Calu3 (cell line): ENCODE measurements at places on chromosomes 12 and 14.
A peak's percentile ranks its signal among the peaks of the same experiment; 100 is the strongest.

- H3K36me3 ChIP-seq, result no peaks in the 10 kb centered on the region
- no peak for DNase-seq
- H3K27ac ChIP-seq, result no peak overlapping the region
- H3K4me1 ChIP-seq, result no peaks in the 10 kb centered on the region
- H3K27me3 ChIP-seq, result peaks cover 8% of the 10 kb centered on the region
- H3K4me3 ChIP-seq, result no peak overlapping the region
These were observed 94.7 kb upstream of the DDHD1 start for GRCh38 chr14:53247596-53248370.

GRCh38 chr14:60618241-60618640 is 31.0 kb downstream of the SIX1 start:
- no peaks in the 10 kb centered on the region for H3K36me3 ChIP-seq
- DNase-seq, result no peak
- H3K27me3 ChIP-seq, result no peaks in the 10 kb centered on the region

GRCh38 chr12:123171967-123172366 is 21.1 kb upstream of the PITPNM2 start:
- no peaks in the 10 kb centered on the region for H3K4me1 ChIP-seq
- H3K27ac ChIP-seq, result no peak overlapping the region
- H3K36me3 ChIP-seq, result peaks cover 7% of the 10 kb centered on the region
- H3K4me3 ChIP-seq, result no peak overlapping the region
- H3K27me3 ChIP-seq, result no peaks in the 10 kb centered on the region
- no peak for DNase-seq

DNA sequence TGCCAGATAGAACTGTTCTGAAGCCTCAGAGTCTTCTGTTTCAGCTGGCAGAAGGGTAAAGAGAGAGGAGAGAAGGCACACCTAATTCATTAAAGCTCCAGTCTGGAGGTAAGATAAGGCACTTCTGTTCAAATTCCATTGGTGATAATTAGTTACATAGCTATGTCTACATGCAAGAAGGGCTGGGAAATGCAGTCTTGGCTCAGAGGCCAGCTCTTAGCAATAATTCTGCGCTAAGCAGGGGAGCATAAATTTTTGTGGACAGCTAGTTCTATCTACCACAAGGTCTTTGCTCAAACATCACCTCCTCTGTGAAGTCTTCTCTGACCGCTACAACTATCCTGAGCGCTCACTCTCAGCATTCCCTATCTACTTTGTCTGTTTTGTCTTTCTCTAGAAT is 14.3 kb upstream of the E2F7 start:
- no peak for DNase-seq
- H3K27me3 ChIP-seq, result no peaks in the 10 kb centered on the region
- peaks cover 10% of the 10 kb centered on the region for H3K4me1 ChIP-seq
- no peak overlapping the region for H3K4me3 ChIP-seq
- H3K27ac ChIP-seq, result no peak overlapping the region

- no peak for DNase-seq
- H3K36me3 ChIP-seq, result no peaks in the 10 kb centered on the region
- no peaks in the 10 kb centered on the region for H3K27me3 ChIP-seq
- no peak overlapping the region for H3K4me3 ChIP-seq
These were observed 298.2 kb downstream of the RPAP3 start for GRCh38 chr12:47407463-47408129.

- no peak overlapping the region for H3K4me3 ChIP-seq
- peaks cover 17% of the 10 kb centered on the region for H3K4me1 ChIP-seq
- H3K27me3 ChIP-seq, result peaks cover 23% of the 10 kb centered on the region
- H3K36me3 ChIP-seq, result peaks cover 10% of the 10 kb centered on the region
- no peak for DNase-seq
These were observed 58.6 kb downstream of the FBRSL1 start for GRCh38 chr12:132548430-132549058.

DNA sequence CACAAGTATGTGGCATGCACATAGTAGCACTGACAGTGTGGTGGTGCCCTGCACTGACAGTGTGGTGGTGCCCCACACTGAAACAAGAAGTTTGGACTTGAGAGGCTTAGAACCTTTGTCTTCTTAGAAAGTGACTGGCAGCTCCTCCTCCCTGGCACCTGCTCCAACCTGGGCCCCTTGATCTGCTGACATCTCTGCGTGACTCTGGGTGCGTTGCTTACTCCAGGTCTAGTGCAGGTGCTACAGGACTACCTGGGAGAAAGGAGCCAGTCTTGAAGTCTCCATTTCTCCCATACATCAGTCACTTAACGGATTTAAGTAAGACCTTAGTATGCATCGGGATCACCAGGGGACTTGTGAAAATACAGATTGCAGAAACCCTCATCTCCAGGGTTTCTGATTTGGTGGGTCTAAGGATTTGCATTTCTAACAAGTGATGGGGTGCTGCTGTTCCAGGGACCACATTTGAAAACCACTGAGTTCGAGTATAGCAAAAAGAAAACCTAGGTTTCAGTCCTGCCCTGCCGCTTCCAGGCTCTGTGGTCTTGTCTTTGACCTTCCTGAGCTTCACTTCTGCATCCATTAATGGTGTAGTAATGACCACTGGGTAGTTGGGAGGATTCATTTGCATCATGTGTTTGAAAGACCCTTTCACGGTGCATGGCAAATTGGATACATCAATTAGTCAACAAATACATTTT is 15.7 kb downstream of the NINJ2 start:
- H3K36me3 ChIP-seq, result peaks cover 11% of the 10 kb centered on the region
- no peak overlapping the region for H3K27ac ChIP-seq
- H3K27me3 ChIP-seq, result no peaks in the 10 kb centered on the region
- DNase-seq, result no peak
- peaks cover 11% of the 10 kb centered on the region for H3K4me1 ChIP-seq

DNA sequence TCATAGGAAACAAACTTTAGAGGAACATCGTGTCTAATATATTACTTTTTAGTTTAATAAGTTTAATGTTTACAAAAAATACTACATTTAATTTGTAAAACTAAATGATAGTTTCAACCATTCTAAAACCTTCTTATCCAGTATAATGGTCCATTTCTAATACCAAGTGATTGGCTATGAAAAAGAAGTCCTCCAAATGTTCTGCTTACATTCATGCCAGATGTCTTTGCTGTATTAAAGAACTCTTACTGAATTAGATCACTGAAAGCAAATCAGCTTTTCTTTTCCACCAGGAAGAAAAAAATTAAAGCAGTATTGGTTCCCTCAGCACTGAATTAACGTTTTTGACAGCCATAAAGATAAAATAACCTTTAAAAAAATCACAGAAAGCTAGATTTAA is 3.7 kb downstream of the NOVA1 start:
- no peaks in the 10 kb centered on the region for H3K27me3 ChIP-seq
- no peaks in the 10 kb centered on the region for H3K36me3 ChIP-seq
- H3K4me3 ChIP-seq, result no peak overlapping the region
- no peaks in the 10 kb centered on the region for H3K4me1 ChIP-seq
- no peak overlapping the region for H3K27ac ChIP-seq

DNA sequence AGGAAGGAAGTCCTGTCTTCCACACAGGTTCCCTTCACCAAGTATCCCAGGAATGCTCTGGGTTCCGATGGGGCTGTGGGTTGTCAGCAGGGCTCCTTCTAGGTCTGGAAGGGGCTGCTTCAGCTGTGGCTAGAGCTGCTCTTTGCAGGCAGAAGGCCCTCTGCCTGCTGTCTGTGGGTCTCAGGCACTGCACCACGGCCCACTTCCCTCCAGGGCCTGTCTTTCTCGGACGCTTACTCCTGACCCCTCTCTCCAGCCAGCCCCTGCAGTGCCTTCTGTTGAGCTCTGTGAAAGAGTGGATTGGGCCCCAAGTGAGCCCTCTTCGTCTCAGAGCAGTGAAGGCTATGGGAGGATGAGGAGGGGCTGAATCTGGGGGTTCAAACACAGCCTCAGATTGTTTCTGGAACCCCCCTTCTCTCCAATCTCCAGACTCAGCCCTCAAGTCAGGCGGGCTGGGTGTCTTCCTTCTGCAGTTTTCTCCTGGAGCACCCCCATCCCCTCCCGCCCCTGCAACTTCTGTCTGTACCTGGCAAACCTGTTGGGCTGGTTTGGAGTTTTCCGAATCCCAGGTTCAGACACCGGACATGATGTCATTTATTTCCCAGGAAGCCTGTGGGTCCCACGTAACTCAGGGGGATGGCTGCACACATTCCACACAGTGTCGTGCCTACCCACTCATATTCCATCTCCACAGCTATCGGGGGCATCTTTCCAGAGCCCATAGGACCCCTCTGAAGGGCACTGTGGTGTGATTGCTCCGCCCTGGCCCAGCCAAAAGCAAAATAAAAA is 24.9 kb upstream of the SPPL3 start:
- peaks cover 9% of the 10 kb centered on the region for H3K4me1 ChIP-seq
- H3K27ac ChIP-seq, result peak overlapping the region; percentile 79
- H3K36me3 ChIP-seq, result peaks cover 15% of the 10 kb centered on the region
- peak overlapping the region; percentile 48 for H3K4me3 ChIP-seq

GRCh38 chr12:112008918-112009317 is 4.0 kb downstream of the TMEM116 start:
- peaks cover 30% of the 10 kb centered on the region for H3K36me3 ChIP-seq
- H3K4me3 ChIP-seq, result no peak overlapping the region
- no peak overlapping the region for H3K27ac ChIP-seq

DNA sequence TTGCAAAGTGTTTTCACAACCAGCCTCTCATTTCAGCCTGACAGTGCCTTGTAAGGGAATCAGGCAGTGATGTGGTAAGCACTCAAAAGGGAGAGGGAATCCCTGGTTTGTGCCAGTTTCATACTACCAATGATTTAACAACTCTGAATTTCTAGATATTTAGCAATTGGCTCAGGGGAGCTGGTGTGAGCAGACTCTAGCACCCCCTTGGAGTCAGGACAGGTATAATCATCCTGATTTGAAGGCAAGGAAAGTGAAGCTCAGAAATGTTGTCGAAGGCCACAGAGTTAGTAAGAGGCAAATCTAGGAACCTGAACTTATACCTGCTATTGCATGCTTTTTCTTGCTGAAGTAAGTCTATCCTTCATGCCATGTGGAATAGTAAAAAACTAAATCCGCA is 63.1 kb upstream of the DACT1 start:
- DNase-seq, result no peak
- no peaks in the 10 kb centered on the region for H3K36me3 ChIP-seq
- peaks cover 8% of the 10 kb centered on the region for H3K4me1 ChIP-seq
- no peaks in the 10 kb centered on the region for H3K27me3 ChIP-seq
- H3K27ac ChIP-seq, result no peak overlapping the region
- H3K4me3 ChIP-seq, result no peak overlapping the region

DNA sequence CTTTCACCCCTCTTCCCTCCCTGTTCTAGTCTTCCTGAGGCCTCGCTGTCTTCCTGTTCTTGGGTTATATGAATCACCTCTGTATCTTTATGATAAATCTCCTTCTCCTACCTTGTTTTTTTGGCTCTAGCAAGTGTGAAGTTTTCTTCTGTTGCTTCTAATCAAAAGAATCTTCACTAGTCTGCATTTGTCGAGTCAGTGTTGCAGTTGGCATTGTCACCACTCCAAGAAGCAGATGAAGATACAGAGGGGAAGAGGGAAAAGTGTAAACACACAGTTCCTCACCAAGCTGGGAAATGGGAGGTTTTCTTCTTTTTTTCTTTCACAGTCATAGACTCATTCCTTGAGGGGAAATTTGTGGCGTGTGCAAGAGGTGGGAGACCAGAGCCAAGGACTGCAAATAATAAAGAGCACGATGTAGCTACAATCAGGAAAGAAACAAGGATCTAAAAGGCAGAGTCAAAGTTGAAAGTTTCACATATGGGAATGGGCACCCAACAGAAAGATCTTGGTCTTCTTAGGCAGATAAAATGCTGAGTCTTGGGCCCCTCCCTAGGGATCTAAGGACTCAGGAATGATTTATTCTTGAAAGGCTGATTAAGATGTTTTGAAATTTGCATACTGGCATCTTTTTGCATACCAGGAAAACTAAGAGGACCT is 22.2 kb upstream of the PRICKLE1 start:
- no peak overlapping the region for H3K4me3 ChIP-seq
- no peaks in the 10 kb centered on the region for H3K4me1 ChIP-seq
- H3K36me3 ChIP-seq, result no peaks in the 10 kb centered on the region
- H3K27me3 ChIP-seq, result no peaks in the 10 kb centered on the region
- H3K27ac ChIP-seq, result no peak overlapping the region
- no peak for DNase-seq

DNA sequence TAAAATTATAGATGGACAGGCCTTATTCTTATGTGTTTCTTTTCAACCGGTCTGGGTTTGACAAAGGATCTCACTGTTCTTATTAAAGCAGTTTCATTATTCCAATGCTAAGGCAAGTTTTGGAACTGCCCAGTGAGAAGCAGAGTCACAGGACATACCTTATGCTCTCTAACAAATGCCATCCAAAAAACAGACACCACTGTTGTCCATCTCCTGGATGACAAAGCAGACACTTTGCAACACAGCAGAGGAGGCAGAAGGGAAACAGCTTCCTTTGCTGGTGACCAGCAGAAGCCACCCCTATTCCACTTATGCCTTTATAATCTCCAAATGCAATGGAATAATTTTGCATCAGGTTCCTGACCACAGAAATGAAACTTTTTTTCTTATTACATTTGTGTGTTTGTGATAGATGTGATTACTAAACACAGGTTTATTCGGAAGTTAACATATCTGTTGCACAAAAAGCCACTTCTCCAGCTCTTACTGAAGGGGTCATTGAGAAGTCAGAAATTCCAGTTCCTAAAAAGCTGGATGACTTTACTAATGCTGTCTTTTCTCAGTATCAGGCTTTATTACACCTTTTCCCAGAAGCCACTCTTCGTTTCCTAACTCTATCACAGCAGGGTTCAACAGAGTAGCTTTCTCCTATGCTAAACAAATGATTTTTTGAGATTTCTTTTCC is 115.6 kb downstream of the BTG1 start:
- H3K4me1 ChIP-seq, result peaks cover 22% of the 10 kb centered on the region
- H3K27me3 ChIP-seq, result no peaks in the 10 kb centered on the region
- DNase-seq, result no peak
- H3K36me3 ChIP-seq, result no peaks in the 10 kb centered on the region
- no peak overlapping the region for H3K4me3 ChIP-seq

DNA sequence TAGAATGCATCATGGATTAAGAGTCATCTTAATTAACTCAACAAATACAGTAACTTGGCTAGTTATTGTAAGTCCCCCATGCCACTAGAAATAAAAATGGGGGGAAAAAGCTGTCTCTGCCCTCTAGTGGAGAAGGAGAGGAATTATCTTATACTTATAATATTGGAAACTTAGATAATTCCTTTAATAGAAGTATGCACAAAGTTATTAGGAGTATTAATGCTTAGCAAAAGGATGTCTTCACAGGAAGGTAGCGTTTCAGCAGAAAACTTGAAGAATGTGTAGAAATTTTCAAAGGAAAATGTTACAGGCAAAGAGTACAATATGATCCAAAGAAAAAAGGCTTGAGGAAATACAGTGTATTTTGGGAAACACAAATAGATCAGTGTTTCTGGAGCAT is 19.8 kb downstream of the OR5AU1 start:
- no peak overlapping the region for H3K27ac ChIP-seq
- DNase-seq, result no peak
- H3K4me1 ChIP-seq, result peaks cover 17% of the 10 kb centered on the region
- no peak overlapping the region for H3K4me3 ChIP-seq
- H3K27me3 ChIP-seq, result peaks cover 17% of the 10 kb centered on the region

GRCh38 chr12:132275110-132275531 is 54.3 kb downstream of the GALNT9 start:
- peak; percentile 68 for DNase-seq
- H3K36me3 ChIP-seq, result no peaks in the 10 kb centered on the region
- H3K4me3 ChIP-seq, result peak overlapping the region; percentile 19
